ENCODE measurements at places on chromosomes 7 and 10. TPM values are rescaled to one million over a fixed set of nuclear protein-coding genes. Genes with fewer than 3 reads are reported as not detected.

DNA sequence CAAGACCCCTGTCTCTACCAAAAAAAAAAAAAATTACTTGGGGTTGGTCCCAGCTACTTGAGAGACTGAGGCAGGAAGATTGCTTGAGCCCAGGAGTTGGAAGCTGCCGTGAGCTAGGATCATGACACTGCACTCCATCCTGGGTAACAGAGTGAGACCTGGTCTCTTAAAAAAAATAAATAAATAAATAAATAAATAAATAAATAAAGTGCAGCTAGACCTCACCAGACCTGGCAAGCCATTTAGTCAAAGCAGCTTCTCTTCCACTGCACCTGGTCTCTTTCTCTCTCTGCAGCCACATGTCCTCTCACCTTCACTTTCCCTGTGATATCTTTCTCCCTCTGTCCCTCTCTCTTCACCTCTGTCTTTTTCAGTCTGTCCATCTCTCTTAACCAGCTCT is 75.2 kb upstream of the CHCHD3 start:
- H3K27me3 ChIP-seq, result no peaks in the 10 kb centered on the region
- H3K36me3 ChIP-seq, result no peaks in the 10 kb centered on the region
- DNase-seq, result no peak
- H3K27ac ChIP-seq, result no peak overlapping the region
- no peak overlapping the region for H3K4me3 ChIP-seq

DNA sequence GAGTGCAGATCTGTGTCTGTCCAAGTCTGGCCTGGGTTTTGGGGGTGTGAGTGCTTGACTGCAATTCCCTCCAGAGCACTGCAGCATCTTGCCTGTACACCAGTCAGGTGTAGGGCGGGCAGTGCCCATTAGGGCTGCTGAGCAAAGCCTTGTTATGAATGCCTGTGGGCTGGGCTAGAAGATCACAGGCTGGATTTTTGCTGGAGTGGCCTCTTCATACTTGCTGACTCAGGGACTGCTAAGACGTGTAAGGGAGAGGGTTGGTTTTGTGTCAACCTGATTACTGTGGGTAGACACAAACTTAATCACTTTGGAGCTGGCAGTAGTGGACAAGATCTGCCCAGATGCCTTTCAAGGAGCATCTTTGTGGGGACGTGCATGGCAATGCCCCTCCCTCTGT is 29.6 kb downstream of the DMBT1 start:
- no peak for DNase-seq
- H3K4me3 ChIP-seq, result no peak overlapping the region
- H3K36me3 ChIP-seq, result no peaks in the 10 kb centered on the region
- H3K27ac ChIP-seq, result no peak overlapping the region

DNA sequence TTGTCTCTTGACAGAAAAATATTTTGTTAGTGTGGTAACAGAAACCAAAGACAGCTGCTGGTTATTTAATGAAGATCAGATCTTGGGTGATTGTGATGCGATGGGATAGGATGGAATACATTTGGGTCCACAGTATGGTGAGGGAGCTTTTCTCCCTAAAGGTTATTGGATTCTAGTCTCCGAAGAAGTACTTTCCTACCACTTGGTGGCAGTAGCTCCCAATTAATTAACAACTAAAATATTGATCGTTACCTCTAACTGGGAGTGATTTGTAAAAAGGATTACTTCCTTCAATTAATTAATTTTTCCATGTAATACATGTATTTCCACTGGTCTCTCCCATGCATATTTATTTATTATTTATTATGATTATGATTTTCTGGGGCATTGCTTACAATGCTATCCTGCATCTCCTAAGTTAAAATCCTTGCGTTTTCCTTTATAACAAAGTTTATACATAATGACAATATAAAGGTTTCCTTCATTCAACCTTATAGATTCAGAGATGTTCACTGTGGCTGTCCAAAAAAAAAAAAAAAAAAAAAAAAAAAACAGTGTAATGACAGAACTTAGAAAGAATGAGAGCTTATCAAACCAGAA is 25.6 kb downstream of the TMEM196 start:
- no peak overlapping the region for H3K27ac ChIP-seq
- H3K4me1 ChIP-seq, result no peaks in the 10 kb centered on the region
- no peaks in the 10 kb centered on the region for H3K27me3 ChIP-seq
- H3K36me3 ChIP-seq, result no peaks in the 10 kb centered on the region

DNA sequence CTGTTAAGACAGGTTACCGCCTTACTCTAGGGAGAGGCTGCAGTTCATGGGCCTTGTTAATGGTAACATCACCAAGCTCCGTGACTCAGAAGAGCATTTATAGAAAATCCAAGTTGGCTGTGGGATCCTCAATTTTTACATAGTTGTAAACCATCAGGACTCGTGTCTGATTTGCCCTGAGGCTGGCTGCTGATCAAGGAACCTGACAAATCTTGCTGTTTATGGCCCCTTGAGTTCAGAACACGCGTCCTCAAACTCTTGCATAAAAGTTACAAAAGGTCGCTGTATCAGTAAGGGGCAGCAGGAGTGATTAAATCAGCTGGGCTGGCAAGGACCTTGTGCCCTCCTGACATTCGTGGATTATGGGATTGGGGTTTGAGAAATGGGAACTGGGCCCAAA is 4.6 kb downstream of the SLC13A4 start:
- H3K36me3 ChIP-seq, result no peaks in the 10 kb centered on the region
- H3K4me1 ChIP-seq, result no peaks in the 10 kb centered on the region
- H3K27me3 ChIP-seq, result no peaks in the 10 kb centered on the region
- H3K27ac ChIP-seq, result no peak overlapping the region
- H3K4me3 ChIP-seq, result no peak overlapping the region

GRCh38 chr10:4883079-4883739 is 57.2 kb downstream of the AKR1E2 start:
- no peaks in the 10 kb centered on the region for H3K36me3 ChIP-seq
- H3K4me3 ChIP-seq, result no peak overlapping the region
- DNase-seq, result peak; percentile 81
- no peak overlapping the region for H3K27ac ChIP-seq
- no peaks in the 10 kb centered on the region for H3K27me3 ChIP-seq

GRCh38 chr10:17233286-17233991 is 5.4 kb downstream of the VIM start:
- H3K27ac ChIP-seq, result peak overlapping the region; percentile 99
- H3K4me1 ChIP-seq, result peaks cover 14% of the 10 kb centered on the region
- H3K36me3 ChIP-seq, result peaks cover 69% of the 10 kb centered on the region
- H3K4me3 ChIP-seq, result peak overlapping the region; percentile 92

- no peak overlapping the region for H3K4me3 ChIP-seq
- no peak for DNase-seq
- H3K27me3 ChIP-seq, result no peaks in the 10 kb centered on the region
- H3K27ac ChIP-seq, result no peak overlapping the region
Measured at GRCh38 chr7:10657201-10657600, 316.5 kb upstream of the PHF14 start.

DNA sequence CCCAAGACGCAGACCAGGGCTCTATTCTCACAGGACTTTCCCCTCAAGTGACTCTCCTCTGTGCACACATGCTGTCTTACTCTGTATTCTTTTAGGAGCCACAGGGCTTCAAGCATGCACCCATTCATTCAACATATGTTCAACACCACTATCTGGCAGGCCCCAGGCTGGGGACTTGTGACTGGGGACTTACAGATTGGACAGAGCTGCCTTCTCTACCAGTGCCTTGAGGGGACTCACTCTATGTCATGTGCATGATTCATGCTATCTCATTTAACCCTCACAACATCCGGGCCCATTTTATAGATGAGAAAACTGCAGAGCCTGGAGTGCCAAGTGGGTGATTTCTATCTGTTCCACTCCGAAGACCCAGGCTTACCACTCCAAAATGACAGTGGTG is 34.3 kb downstream of the MYL10 start:
- H3K36me3 ChIP-seq, result no peaks in the 10 kb centered on the region
- DNase-seq, result no peak
- no peak overlapping the region for H3K4me3 ChIP-seq
- no peak overlapping the region for H3K27ac ChIP-seq
- H3K4me1 ChIP-seq, result no peaks in the 10 kb centered on the region

DNA sequence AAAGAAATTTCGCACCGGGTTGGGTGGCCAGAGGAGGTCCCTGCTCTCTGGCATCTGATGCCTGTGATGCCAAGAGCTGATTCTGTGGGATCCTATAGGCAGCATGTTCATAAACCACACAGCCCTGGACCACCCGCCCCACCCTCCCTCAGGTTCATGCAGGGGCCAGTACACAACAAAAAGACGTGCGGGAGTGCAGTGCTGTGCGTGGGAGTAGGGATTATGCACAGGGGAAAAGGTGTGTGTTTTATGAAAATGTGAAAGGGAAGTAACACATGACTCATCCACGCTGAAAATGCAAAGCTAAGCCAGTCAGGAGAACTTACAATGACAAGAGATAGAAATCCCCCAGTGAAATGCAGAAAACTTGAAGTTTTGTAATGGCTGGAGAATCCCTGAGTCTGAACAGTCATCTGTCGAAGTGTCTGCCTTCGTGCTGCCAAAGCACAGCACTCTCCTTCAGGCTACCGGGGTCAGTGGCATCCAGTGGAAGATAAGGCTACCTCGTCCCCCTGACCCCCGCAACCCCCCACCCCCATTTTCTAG is 1.1 kb downstream of the KIAA1217 start:
- H3K4me1 ChIP-seq, result peaks cover 14% of the 10 kb centered on the region
- DNase-seq, result peak; percentile 84
- H3K27ac ChIP-seq, result peak overlapping the region; percentile 70
- peak overlapping the region; percentile 64 for H3K4me3 ChIP-seq

- H3K27ac ChIP-seq, result no peak overlapping the region
- no peak overlapping the region for H3K4me3 ChIP-seq
- DNase-seq, result no peak
- H3K36me3 ChIP-seq, result no peaks in the 10 kb centered on the region
- no peaks in the 10 kb centered on the region for H3K27me3 ChIP-seq
Measured at GRCh38 chr10:30995081-30995770, 36.4 kb downstream of the ZNF438 start.

- H3K27me3 ChIP-seq, result no peaks in the 10 kb centered on the region
- no peaks in the 10 kb centered on the region for H3K36me3 ChIP-seq
- H3K4me1 ChIP-seq, result no peaks in the 10 kb centered on the region
- H3K27ac ChIP-seq, result no peak overlapping the region
Measured at GRCh38 chr10:52979295-52979990, 206.9 kb upstream of the MBL2 start.

- no peaks in the 10 kb centered on the region for H3K36me3 ChIP-seq
- no peak overlapping the region for H3K27ac ChIP-seq
- H3K4me1 ChIP-seq, result no peaks in the 10 kb centered on the region
- H3K27me3 ChIP-seq, result no peaks in the 10 kb centered on the region
- no peak overlapping the region for H3K4me3 ChIP-seq
- DNase-seq, result no peak
Measured at GRCh38 chr10:31888442-31888841, 40.2 kb downstream of the ARHGAP12 start.

GRCh38 chr7:106125417-106125816 is 13.3 kb upstream of the SYPL1 start:
- peaks cover 7% of the 10 kb centered on the region for H3K4me1 ChIP-seq
- no peaks in the 10 kb centered on the region for H3K27me3 ChIP-seq
- H3K36me3 ChIP-seq, result no peaks in the 10 kb centered on the region
- DNase-seq, result no peak
- H3K27ac ChIP-seq, result no peak overlapping the region
- no peak overlapping the region for H3K4me3 ChIP-seq

- no peaks in the 10 kb centered on the region for H3K4me1 ChIP-seq
- no peaks in the 10 kb centered on the region for H3K36me3 ChIP-seq
- H3K27ac ChIP-seq, result no peak overlapping the region
- no peak overlapping the region for H3K4me3 ChIP-seq
Measured at GRCh38 chr7:36490419-36490830, 100.8 kb downstream of the ANLN start.

GRCh38 chr7:133479456-133480065 is 226.7 kb downstream of the EXOC4 start:
- H3K27ac ChIP-seq, result no peak overlapping the region
- DNase-seq, result no peak
- H3K4me1 ChIP-seq, result peaks cover 11% of the 10 kb centered on the region
- no peaks in the 10 kb centered on the region for H3K27me3 ChIP-seq
- no peaks in the 10 kb centered on the region for H3K36me3 ChIP-seq

DNA sequence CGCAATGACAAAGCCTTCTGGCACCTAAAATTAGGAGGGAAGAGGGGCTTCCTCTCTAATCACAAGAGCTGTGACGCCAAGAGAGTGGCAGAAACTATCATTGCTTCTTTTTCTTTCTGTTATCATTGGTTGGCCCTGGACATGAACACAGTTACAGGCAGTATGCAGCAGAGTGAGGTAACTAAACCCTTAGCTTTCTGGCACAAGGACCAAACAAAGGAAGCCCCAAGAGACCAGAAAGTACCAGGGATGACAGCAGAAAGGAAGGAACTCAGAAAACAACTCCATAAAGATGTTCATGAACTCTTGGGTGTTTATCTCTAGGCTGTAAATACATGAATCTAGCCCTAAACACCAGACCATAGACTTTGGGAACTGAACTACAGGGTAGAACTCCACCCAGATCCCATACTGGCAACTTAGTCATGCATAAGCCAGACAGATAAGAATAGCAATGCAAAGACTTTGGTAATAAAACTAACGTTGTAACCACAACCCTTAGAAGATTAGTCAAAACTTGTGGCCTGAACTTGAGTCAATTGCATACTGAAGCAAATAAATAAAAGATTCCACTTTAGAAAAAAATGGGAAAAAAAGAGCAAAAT is 195.7 kb upstream of the PTN start:
- H3K36me3 ChIP-seq, result no peaks in the 10 kb centered on the region
- H3K27me3 ChIP-seq, result no peaks in the 10 kb centered on the region
- H3K4me3 ChIP-seq, result peak overlapping the region; percentile 14
- DNase-seq, result peak; percentile 97
- H3K27ac ChIP-seq, result peak overlapping the region; percentile 99

DNA sequence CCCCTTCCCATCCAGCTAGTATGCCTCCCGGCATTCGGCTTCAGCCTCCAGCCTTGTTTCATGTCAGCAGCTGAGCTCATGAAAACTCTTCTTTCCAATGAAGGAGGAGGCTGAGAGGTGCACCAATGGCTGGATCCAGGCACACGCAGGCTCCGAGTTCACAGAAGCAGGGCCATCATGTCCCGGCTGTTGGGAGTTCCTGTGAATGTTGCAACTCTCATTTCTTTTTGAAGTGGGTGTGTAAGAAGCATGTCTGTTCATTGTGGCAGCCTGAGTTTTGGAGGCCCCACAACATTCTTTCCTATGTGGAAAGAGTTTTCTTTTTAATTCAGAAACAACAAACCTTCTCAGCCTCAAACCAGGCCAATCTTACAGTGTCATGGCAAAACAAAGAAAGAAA is 89.7 kb downstream of the PTPRE start:
- H3K27ac ChIP-seq, result no peak overlapping the region
- H3K4me1 ChIP-seq, result peaks cover 18% of the 10 kb centered on the region
- H3K27me3 ChIP-seq, result no peaks in the 10 kb centered on the region
- H3K4me3 ChIP-seq, result no peak overlapping the region

PITRM1 gene
- 81.3 TPM for total RNA-seq

DIP2C gene
- 30.1 TPM for total RNA-seq

VWA2 gene
- total RNA-seq, result 0.25 TPM

FAM25G gene
- total RNA-seq, result not detected

AKR1D1 gene
- not detected for total RNA-seq

Measured in astrocyte (in vitro differentiated cells and primary cell).